Activated CD4-positive, CD25-positive, alpha-beta regulatory T cell treated with anti-CD3 and anti-CD28 coated beads, Interleukin-2, amount 50 U/mL, for 72 hours (primary cell): ENCODE measurements at places on chromosomes 3 and 15.

DNA sequence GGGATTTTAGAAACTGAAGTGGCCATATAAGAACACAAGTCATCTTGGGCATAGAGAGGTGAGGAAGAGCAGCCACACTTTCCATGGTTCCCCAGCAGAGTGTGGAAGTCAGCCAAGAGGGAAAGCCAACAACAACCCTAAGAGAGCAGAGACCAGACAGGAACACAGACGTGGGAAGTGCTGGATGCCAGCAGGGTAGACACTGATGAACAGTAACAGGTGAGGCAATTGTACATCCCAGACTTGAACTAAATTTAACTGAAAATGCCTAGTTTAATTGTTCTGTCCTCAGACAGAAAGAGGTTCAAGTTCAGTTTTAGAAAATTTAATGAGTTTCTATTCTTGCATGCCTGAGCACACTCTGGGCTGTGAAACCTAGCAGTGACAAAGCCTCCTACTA, 212.1 kb downstream of the ATP8B4 start:
- DNase-seq: no peak

DNA sequence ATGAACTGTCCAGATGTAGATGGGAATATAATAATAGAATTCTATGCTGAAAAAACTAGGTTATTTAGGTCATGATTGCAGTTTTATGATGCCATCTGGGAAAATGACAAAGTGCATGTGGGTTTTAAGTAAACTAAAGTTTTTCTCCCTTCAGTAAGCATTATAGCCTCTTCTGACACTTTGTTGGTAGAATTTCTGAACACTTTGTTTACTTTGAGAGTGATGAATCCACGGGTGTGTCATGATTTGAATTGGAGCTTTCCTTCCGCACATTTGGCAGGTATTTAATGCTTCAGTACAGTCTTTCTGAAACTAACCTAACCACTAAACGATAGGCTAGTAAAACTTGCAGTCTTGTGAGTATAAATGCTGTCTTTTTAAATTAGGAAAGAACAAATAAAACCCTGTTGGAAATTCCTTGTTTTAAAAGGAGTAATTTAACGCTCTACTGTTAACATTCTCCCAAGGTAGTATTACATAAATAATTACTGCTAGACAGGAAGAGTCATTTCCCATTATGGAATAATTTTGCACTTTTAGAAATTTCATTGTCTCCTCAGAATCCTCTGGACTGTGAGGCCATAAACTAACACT, 7.0 kb downstream of the FILIP1L start:
- DNase-seq: no peak

DNA sequence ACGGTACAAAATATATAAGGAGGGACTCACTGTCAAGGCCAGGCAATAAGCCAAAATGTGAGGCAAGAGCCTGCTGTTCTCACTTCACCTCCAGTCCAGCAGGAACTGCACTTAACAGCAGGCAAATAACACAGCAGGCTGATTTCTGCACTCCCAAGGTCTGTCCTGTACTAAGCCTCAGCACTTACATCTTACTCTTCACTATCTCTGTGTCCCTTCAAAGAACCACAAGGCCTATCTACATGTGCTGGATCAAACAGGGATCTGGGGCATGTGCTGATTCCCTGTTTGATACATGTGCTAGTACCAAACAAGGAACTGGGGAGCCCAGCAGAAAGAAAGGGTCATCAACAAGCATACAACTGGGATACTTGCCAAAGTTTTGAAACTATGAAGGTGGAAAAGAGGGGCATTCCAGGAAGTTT, 22.2 kb downstream of the UACA start:
- no peak for DNase-seq

DNA sequence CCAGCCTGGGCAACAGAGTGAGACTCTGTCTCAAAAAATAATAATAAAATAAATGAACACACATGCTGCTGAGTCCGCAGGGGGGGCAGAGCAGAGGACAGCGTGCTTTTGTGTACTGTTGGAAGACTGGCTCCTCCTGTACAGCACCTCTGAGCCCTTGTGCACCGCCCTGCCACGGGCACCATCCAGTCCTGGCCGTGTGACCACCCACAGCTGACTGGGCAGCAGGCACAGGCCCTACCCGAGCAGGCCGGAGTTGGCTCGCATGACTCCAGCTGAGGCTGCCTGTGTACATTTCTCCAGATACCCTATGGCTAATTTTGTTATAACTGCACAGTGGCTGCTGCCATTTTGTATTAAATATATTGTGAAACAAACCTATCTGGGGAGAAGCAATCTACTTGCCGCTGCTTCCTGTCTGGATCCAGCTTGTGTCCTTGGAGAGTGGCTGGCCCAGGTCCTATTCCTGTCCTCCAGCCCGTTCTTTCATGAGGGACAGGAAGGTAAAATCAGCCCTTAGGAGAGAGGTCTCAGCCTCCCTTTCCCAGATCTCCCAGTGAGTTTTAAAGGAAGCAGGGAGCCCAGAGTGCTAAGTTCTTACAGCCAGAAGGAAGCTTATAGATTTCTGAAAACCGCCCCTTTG, 14.6 kb downstream of the IVD start:
- DNase-seq: no peak

- DNase-seq: no peak
These were observed 324.2 kb upstream of the ATP11B start for GRCh38 chr3:182469086-182469485.

- DNase-seq: no peak
These were observed 39.5 kb downstream of the ZNF280D start for GRCh38 chr15:56693761-56694160.

DNA sequence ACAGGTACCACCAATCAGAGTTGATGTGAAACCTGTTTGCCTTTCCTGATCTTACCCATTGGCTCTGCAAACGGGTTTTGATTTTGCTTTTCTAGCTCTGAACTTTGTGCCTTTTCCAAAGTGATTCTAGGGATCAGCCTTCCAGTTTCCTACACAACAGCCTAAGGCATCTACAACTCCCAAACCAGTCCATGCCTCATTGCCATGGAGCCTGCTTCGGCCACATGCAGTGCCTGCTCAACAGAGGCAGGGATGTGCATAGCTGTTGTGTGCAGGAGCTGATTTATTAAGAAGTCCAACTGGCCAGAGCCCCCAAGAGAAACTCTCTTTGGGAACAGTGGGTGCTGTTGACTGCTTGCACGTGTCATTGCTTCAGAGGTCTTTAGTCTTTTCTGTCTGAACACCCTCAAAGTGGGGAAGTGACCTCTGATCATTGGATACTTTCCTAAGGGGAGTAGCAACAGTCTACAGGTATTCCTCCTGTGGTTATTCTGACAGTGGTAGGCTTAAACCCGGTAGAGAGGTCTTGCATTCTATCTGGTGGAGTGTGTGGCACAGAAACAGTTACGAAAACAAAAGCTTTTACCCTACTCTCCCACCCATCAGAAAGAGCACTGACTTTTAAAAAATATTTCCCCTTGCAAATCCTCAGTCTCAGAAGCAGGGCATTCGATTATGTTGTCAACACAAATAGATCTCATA, 36.6 kb upstream of the THSD4 start:
- DNase-seq: no peak

DNA sequence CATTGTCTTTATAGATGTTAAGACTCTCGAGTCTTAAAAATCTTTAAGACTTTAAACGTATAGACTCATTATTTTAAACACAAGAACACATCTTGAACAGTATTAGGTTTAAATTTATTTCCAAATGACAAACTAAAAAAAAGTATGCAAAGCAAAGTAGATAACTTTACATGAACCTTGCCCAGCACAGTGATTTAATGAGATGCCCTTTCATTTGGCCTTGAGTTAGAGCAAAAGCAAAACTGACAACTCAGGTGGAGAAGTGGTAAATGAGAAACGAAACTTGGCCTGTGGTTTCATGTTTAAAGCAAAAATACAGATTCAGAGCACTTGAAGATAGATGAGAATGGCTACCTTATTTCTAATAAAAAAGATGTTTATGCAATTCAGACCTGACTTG, 8.6 kb downstream of the GPR15 start:
- DNase-seq: no peak

DNA sequence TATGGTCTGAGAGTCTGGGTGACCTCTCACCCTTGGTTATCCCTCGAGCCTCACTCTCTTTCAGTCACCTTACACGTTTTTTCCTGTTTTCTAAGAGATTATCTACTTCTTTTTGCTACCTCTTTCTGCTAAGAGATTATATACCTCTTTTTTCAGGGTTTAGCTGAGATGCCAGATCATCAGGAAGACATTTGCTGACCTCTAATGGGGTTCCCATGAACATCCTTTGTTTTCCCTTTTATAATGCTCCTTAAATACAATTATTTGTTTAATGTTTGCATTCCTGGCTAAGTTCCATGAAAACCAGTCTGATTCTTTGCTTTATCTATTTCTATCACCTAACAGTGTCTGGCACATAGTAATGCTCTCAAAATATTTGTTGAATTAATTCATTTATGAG, 39.6 kb downstream of the LEKR1 start:
- no peak for DNase-seq

- DNase-seq: no peak
These were observed 12.2 kb downstream of the TMEM43 start for GRCh38 chr3:14137004-14137403.

- no peak for DNase-seq
These were observed 276.9 kb downstream of the GBE1 start for GRCh38 chr3:81484520-81484919.
